Activated CD4-positive, alpha-beta T cell treated with anti-CD3 and anti-CD28 coated beads, Interleukin-2, amount 10 ng/mL, durations not matched to agents 24 days and 14 days (primary cell): ENCODE measurements at places on chromosomes 1 and 21. TPM values are rescaled to one million over a fixed set of nuclear protein-coding genes. Genes with fewer than 3 reads are reported as not detected.
A peak's percentile ranks its signal among the peaks of the same experiment; 100 is the strongest.

DNA sequence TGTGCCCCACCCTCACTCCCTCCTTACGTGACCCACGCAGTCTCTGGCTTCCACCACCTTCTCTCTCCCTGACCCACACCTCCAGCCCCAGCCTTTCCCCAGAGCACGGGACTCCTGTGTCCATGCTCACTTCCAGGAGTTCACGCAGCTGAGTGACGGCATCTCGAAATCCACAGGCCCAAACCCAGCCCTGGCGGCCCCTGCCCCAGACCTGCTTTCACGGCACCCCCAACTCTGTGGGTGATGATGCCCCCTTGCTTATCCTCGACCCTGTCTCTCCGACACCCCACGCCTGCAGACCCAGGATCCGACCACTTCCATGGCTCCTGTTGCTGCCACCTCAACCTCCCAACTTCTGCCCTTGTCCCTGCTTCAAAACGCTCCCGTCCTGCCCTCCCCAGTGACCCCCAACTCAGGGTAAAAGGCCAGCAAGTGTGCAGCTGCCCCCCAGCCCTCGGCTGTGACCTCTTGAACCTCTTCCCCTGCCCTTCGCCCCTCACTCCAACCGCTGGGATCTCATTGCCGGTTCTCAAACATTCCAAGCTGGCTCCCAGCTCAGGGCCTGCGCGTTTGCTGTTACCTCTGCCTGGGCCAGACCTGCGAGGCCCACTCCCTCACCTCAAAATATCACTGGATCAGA lies 30.4 kb upstream of the LAPTM5 start:
- H3K4me1 ChIP-seq: peaks cover 7% of the 10 kb centered on the region
- DNase-seq: no peak

- peak; percentile 65 for DNase-seq
- H3K4me1 ChIP-seq: peaks cover 53% of the 10 kb centered on the region
- H3K27ac ChIP-seq: peak overlapping the region; percentile 84
- peak overlapping the region; percentile 95 for H3K4me3 ChIP-seq
- no peaks in the 10 kb centered on the region for H3K27me3 ChIP-seq
Observed at GRCh38 chr1:169584483-169585144, 1.7 kb downstream of the F5 start.

GRCh38 chr1:111907321-111907720 lies 82.1 kb downstream of the KCND3 start:
- no peak overlapping the region for H3K27ac ChIP-seq
- peaks cover 9% of the 10 kb centered on the region for H3K27me3 ChIP-seq
- peaks cover 3% of the 10 kb centered on the region for H3K4me1 ChIP-seq
- no peaks in the 10 kb centered on the region for H3K36me3 ChIP-seq
- no peak for DNase-seq

The GALE gene
- 66.3 and 73.5 TPM in 2 replicates for total RNA-seq

- DNase-seq: no peak
- peak overlapping the region; percentile 78 for H3K4me3 ChIP-seq
- peaks cover 5% of the 10 kb centered on the region for H3K4me1 ChIP-seq
Observed at GRCh38 chr21:20998456-20998789, 214 bp downstream of the NCAM2 start.

- H3K4me1 ChIP-seq: peaks cover 11% of the 10 kb centered on the region
- H3K27ac ChIP-seq: no peak overlapping the region
- peaks cover 10% of the 10 kb centered on the region for H3K27me3 ChIP-seq
- H3K4me3 ChIP-seq: no peak overlapping the region
- DNase-seq: no peak
Observed at GRCh38 chr1:109644670-109645069, 11.2 kb upstream of the GSTM4 start.

GRCh38 chr1:203250911-203251310 lies 21.4 kb upstream of the CHIT1 start:
- H3K27ac ChIP-seq: no peak overlapping the region
- no peak overlapping the region for H3K4me3 ChIP-seq
- peaks cover 40% of the 10 kb centered on the region for H3K27me3 ChIP-seq
- no peaks in the 10 kb centered on the region for H3K4me1 ChIP-seq
- no peaks in the 10 kb centered on the region for H3K36me3 ChIP-seq
- no peak for DNase-seq

DNA sequence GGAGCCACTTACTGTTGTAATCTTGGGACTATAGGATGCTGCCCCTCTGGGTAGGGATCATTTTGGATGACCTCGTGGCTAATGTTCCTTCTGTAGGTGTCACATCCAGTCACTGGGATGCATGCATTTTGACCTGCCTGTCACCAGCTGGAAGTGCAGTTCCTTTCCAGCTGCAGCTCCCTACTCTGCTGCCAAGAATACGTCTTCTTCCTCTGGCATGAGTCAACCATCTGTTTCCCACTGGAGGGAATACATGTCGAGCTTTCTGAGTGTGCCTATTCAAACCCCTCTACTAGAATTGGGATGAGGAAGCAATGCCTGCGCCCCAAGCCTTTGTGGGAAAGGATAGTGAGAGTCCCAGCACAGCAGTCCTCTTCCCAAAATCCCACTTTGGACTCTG lies 415.5 kb upstream of the ADAMTS5 start:
- no peak for DNase-seq
- no peaks in the 10 kb centered on the region for H3K4me1 ChIP-seq
- H3K27me3 ChIP-seq: no peaks in the 10 kb centered on the region
- H3K36me3 ChIP-seq: no peaks in the 10 kb centered on the region
- H3K27ac ChIP-seq: no peak overlapping the region
- no peak overlapping the region for H3K4me3 ChIP-seq

The SV2A gene
- 18.0 and 18.9 TPM in 2 replicates for total RNA-seq

DNA sequence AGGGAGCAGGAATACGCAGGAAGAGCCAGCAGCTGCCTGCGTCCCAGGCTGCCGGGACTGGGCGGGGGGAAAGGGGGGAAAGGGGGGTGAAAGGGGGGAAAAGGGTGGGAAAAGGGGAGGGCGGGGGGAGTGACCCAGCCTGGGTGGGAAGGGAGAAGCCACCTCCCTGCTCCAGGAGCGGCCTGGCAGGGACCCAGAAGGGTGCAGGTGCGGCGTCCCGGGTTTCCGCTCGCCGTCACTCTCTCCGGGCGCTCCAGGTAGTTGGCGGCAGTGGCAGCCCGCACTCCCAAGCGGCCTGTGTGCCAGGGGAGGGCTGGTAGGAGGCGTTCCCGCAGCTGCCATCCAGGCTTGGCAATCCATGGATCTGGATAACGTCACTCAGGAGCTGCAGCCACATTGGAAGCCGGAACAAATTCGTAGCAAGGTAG lies 141.0 kb upstream of the NGF start:
- no peaks in the 10 kb centered on the region for H3K27me3 ChIP-seq
- H3K4me3 ChIP-seq: no peak overlapping the region
- no peak for DNase-seq
- H3K36me3 ChIP-seq: no peaks in the 10 kb centered on the region

The TRAF3IP3 gene
- 392 and 394 TPM in 2 replicates for total RNA-seq

DNA sequence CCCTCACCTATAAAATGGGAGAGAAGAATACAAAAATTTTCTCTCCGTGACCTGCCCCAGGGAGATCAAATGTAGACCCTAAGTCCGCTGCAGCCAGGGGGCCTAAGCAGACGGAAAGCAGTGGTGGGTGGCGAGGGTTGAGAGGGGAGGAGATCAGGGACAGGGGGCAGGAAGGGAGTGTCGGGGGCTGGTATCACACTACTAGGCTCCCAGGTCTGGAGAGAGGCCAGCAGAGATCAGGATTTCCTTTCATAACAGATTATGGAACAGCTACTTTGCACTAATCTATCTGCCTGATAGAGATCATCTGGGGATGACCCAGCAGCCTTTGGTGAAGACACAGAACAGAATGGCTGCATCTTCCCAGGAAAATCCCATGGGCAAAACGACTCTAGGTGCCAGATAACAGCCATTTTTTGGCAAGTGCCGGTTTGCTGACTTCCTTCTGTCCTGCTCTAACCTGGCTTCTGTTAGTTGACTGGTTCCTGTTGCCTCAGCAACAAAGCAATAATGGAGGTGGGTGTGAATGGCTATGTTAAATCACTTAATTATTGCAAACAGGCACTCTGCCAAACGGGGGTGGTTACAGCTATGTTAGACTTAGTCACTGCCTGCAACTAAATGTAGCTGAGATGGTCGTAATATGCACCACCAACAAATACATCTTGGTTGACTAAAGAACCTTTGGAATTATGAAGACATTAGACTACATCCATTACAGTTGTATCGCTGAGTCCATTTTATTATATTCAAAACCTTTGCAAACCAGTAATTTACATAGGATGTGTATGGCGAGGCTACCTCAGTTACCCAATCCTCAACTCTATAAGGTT lies 30.0 kb upstream of the EPS8L3 start:
- no peak for DNase-seq
- peak overlapping the region; percentile 78 for H3K27ac ChIP-seq
- peaks cover 71% of the 10 kb centered on the region for H3K4me1 ChIP-seq
- no peaks in the 10 kb centered on the region for H3K27me3 ChIP-seq
- H3K4me3 ChIP-seq: no peak overlapping the region
- no peaks in the 10 kb centered on the region for H3K36me3 ChIP-seq

GRCh38 chr1:11301601-11302000 lies 28.6 kb downstream of the UBIAD1 start:
- no peak overlapping the region for H3K4me3 ChIP-seq
- H3K36me3 ChIP-seq: peaks cover 2% of the 10 kb centered on the region
- peaks cover 8% of the 10 kb centered on the region for H3K4me1 ChIP-seq
- peak overlapping the region; percentile 41 for H3K27ac ChIP-seq

The IQGAP3 gene
- 10.5 and 11.2 TPM in 2 replicates for total RNA-seq

DNA sequence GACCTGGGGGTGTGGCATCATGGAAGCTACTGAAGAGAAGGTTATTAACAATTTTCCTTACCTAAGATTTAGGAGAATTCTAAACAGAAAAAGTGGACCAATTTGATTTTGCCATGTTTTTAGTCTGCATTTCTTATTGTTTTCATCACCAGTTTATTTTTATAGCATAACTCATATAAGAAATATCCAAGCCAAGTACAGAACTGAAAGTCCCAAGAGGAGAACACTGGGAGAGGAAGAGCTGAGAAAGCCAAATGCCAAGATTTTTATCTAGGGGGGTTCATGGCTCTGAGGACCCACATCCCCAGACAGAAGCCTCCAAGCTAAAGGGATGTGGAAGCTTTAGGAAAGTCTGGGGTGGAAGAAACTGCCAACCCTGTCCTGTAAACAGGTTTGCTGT lies 109.4 kb upstream of the DUSP10 start:
- no peak overlapping the region for H3K27ac ChIP-seq
- peaks cover 3% of the 10 kb centered on the region for H3K4me1 ChIP-seq
- no peaks in the 10 kb centered on the region for H3K36me3 ChIP-seq
- no peaks in the 10 kb centered on the region for H3K27me3 ChIP-seq

DNA sequence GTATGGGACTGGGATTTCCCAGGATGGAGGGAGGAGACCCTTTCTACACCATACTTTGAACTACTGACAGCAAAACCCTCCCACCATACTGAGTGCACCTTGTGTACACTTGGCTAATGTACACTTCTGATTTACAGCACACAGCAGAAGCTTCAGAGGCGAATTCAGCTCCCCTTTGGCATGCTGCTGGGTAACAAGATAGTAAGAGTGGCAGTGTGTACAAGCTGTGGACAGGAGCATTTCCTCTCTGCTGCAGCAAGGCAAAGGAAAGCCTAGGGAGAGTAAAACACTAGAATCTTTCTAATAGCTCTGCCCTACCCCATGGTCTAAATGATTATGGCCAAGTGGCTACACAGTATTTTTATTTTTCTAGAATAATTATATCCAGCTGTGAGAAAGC lies 83.9 kb upstream of the ARTN start:
- H3K27me3 ChIP-seq: no peaks in the 10 kb centered on the region
- no peak for DNase-seq
- peaks cover 12% of the 10 kb centered on the region for H3K4me1 ChIP-seq
- no peak overlapping the region for H3K4me3 ChIP-seq
- H3K36me3 ChIP-seq: peaks cover 5% of the 10 kb centered on the region
- no peak overlapping the region for H3K27ac ChIP-seq

DNA sequence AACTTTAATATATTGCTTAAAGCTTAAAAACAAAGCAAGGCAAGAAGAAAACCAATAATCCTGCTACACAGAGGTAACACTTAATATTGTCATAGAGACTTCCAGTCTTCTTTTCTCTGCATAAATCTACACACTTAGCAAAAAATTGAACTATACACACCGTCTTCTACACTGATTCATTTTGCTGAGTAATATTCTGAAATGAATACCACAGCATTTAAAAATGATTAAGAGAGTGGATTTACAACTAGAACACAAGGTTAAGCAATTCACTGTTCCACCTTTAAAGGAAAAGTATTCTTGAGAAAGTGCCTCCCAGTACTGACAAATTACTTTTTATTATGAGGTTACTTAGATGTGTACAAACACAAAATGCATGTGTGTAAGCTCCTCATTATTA lies 22.2 kb upstream of the ITPKB start:
- no peak overlapping the region for H3K4me3 ChIP-seq
- DNase-seq: no peak
- H3K4me1 ChIP-seq: peaks cover 19% of the 10 kb centered on the region
- H3K27ac ChIP-seq: no peak overlapping the region
- peaks cover 8% of the 10 kb centered on the region for H3K27me3 ChIP-seq

DNA sequence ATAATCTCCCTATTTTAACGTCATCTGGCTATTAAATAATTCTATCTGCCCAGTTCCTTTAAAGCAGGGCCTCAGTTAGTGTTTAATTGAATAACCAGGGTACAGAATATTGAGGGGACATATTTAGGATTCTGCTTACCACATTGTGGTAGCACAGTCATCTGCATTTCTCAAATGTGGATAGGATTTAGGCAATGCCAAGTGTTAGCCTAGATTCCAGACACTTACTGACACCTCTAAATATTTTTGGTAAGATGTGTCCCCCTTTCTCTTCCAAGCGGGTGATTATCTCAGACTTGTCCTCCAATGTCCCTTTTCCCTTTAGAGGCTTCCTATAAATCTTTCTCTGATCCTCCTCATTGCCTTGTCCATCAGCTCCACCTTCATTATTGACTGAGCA lies 160.8 kb upstream of the HOOK1 start:
- H3K4me1 ChIP-seq: no peaks in the 10 kb centered on the region
- no peak overlapping the region for H3K27ac ChIP-seq

The RHD gene
- total RNA-seq: not detected in 2 replicates

DNA sequence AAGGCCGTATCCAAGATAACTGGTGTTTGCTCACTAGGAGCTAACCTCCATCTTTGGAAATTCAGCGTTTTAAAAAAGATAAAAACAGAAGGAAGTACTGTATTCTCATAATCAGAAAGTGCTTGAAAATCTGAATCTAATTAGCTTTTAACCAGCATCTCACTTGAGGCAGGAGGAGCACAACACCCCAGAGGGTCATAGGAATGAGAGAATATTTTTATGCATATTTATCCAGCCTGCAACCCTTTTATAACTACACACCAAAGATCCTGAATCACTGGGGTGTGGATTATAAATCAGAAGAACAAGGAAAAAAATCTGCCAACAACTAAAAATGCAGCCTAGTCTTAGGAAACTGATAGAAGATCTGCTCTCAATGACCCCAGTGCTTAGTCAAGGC lies 68.0 kb upstream of the PTCH2 start:
- no peaks in the 10 kb centered on the region for H3K4me1 ChIP-seq
- no peak overlapping the region for H3K27ac ChIP-seq
- no peaks in the 10 kb centered on the region for H3K27me3 ChIP-seq
- DNase-seq: no peak
- H3K4me3 ChIP-seq: no peak overlapping the region
- peaks cover 16% of the 10 kb centered on the region for H3K36me3 ChIP-seq
